SHP77 treated with DMSO at 0.1 percent for 48 hours (cell line): ENCODE measurements at places on chromosomes 7 and 10.

- no peak for DNase-seq
These were observed 198.3 kb upstream of the DKK1 start for GRCh38 chr10:52115823-52116222.

GRCh38 chr10:123703195-123703790 lies 37.1 kb downstream of the GPR26 start:
- DNase-seq: no peak

- no peak for DNase-seq
These were observed 90.4 kb downstream of the ETV1 start for GRCh38 chr7:13898957-13899670.

- DNase-seq: no peak
These were observed 29.3 kb upstream of the KCNK18 start for GRCh38 chr10:117167789-117168674.

GRCh38 chr10:123553810-123554430 lies 112.2 kb upstream of the GPR26 start:
- no peak for DNase-seq

DNA sequence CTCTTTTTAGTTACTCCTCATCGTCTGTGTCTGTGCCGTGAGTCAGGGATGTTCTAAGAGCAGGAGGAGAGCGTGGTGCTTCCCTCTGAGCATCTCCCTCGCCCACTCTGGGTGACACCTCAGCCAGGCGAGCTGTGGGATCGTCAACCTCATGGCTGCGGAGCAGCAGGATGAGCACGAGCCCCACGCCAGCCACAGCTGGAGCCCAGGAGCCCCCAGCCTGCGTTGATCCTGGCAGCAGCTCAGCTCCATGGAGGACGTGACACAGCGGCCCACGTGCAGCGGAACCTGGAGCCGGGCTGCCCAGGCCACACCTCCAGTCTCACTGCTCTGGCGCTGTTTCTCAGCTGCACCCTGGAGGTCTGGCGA lies 512.0 kb downstream of the PTPRN2 start:
- DNase-seq: no peak

- no peak for DNase-seq
These were observed 27.6 kb downstream of the SORBS1 start for GRCh38 chr10:95533590-95533989.

DNA sequence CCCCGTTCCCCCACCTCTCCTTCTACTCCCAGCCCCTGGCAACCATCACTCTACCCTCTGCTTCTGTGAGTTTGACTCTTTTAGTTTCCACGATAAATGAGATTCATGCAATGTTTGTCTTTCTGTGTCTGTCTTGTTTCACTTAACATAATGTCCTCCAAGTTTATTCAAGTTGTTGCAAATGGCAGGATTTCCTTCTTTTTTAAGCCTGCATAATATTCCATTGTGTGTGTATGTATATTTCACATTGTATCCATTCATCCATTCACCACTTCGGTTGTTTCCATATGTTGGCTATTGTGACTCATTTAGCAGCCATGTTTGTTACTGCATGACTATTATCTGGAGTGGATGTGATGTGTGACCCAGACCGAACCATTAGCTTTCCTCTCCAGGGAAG lies 64.3 kb downstream of the VIM start:
- no peak for DNase-seq

DNA sequence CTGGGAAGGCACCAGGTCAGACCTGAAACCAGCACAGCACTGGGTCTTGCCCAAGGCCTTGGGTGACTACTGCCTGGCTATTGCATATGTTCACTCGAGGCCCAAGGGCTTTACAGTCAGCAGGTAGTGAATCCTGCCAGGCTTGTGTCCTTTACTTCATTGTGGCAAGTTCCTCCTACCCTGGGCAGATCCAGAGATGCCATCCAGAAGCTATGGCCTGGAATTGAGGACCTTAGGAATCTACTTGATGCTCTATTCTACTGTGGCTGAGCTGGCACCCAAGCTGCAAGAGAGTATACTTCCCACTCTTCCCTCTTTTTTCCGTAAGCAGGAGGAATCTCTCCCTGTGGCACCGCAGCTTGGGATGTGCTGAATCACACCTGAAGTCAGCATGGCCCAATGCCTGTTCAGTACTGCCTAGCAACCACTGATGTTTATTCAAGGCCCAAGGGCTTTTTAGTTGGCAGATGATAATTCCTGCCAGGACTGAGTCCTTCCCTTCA lies 246.7 kb upstream of the CTBP2 start:
- no peak for DNase-seq

DNA sequence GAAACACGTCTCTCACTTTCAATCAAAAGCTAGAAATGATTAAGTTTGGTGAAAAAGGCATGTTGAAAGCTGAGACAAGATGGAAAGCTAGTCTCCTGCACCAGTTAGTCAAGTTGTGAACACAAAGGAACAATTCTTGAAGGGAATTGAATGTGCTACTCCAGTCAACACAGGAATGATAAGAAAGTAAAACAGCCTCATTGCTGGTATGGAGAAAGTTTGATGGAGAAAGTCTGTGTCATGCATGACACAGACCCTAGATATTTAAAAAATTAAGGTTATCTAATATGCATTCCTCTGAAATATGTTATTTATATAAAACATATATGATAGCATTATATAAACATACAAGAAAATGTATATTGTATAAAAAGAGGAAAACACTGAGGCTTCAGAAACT lies 699.4 kb upstream of the FZD8 start:
- no peak for DNase-seq

DNA sequence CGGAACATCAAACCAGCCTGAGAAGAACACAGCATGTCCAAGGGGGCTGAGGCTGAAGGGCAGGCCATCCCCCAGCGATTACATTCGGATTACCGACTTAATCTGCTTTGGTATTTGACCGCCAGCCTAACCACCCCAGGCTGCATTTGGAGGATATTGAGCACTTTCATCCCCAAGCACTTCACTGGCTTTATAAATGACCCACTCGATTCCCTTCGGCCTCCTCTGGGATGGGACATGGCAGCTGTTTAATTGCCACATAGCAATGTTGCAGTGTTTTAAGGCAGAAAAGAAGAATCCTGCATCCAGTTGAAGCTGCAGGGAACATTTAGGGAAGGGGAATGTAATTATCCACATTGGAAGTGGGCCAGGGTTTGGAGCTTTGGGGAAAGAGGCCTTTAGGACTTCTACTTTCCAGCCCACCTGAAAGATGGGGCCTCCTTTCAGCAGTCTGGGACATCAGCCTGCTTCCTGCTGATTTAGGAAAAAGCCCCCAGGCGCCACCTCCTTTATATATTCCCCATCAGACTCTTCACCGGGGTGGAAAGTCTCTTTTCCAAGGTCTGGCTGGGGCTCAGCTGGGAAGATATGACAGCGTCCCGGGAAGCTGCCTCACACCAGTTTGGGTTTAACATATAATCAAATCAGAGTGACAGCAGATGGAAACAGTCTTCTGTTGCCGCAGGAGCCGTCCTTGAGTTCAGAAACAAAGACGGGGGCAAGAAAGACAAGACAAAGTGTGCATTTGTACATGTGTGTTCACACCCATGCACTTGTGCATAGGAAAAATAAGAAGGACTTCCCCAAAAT lies 9.2 kb downstream of the DPCD start:
- DNase-seq: no peak

GRCh38 chr7:43878867-43879266 lies 9.6 kb upstream of the MRPS24 start:
- DNase-seq: no peak

DNA sequence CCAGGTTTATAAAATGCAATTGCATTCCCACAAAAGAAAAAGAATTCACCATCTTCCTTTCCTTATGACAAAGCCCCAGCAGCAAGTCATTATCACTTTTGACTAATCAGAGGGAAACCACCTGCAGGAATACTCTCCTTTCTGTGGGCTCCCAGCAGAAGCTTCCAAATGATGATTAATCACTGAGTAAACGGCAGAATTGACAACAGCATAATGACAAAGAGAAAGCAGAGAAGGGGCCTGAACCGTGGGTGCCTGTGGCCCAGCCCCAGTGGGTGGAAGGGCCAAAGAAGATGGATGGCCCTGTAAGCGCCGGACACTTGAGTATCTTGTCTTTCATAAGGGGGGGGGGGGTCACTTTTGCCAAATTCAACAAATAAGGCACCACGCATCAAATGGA lies 152.4 kb upstream of the NRBF2 start:
- no peak for DNase-seq

- no peak for DNase-seq
These were observed 50.4 kb downstream of the FOXL3 start for GRCh38 chr7:340200-340937.

DNA sequence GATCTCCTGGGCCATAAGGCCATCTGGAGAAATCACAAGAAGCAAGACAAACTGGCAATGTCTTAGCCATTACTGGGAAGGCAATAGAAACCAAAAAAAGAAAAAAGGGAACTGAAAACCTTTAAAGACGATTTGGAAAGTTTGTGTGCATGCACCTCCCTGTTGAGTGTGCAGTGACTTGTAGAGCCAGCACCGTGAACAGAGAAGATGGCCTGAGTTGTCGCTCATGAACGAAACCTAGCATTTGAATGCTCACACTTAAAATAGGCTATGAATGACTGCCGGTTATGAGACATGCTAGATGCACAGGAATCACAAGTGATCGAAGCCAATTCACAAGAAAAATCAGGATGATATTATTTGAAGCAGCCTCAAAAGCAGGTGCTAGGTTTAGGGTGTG lies 151.3 kb upstream of the ADO start:
- DNase-seq: no peak

DNA sequence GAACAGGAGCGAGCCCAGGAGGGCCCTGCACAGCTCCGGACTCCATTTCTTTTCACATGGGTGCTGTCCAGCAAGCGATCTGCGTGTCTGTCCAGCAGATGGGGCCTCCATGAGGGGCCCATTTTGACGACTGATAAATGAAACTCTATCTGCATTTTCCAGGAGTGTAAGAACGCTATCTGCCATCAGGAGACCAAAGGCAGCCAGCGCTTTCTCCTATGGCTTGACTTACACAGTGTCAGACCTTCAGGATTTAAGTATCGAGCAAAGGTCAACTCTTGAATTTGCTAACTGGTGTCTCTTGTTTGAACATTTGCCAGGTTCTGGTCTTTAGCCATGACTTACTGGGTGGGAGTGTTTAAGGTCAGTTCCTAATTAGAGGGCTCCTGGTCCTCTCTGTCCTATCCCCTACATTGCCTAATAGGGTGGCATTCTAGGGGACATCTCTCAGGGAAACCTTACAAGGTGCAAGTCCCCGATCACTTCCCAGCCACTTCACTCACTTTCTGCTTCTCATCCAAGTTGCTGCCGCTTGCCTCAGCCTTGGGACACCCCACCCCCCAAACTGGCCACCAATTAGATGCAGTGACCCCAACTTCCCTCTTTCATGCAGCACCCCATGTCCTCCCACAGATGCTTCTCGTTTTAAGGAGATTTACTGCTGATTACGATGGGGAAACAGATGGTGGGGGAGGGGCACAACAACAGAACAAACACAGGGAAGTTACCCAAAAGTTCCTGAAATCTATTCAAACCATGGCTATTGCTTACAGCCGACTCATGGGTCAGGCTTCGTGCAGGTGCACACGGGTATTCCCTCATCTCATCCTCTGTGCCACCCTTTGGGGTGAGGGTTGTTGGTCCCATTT lies 20.0 kb downstream of the VSIR start:
- no peak for DNase-seq

DNA sequence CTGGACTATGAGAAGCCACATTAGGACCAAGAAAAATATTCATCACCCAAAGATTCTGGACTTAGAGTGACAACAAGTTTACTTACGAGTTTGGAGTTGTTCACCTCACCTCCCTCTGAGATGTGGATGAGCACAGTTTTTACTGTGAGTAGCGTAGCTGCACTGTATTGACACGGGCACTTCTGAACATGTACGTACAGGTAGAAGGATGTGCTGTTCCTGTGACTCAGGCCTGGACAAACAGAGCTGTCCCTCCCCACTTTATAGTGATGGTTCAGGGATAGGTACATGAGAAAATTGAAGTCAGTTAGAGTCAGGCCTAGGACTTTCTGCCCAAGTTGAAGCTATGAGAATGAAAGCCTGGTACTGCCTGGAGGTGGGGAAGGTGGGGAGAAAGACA lies 80.9 kb upstream of the DYNC1I1 start:
- no peak for DNase-seq

GRCh38 chr7:77454802-77455201 lies 38.7 kb upstream of the GSAP start:
- DNase-seq: no peak

DNA sequence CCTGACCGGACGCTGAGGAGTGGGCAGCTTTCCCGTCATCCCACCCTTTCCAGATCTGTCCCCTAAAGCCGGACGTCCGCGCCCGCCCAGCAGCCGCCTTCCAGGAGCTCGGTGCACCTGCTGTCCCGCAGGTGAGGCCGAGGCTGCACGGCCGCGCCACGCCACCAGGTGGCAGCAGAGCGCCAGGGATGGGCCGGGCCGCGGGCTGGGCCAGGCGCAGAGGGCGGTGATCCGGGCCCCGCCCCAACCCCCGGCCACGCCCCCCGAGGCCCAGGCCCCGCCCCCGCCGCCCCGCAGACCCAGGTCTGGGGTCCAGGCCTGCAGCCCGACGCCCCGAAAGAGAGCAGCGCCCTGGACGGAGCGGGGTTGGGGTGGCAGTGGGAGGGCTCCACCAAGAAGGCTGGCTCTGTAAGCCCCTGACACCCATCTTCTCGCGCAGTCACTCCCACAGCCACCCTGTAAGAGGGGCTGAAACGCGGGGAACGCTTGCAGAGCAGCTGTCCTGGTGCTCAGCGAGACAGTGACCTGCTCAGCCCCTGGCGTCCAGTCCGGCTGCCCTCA lies 32.2 kb downstream of the FOXL3 start:
- DNase-seq: no peak

DNA sequence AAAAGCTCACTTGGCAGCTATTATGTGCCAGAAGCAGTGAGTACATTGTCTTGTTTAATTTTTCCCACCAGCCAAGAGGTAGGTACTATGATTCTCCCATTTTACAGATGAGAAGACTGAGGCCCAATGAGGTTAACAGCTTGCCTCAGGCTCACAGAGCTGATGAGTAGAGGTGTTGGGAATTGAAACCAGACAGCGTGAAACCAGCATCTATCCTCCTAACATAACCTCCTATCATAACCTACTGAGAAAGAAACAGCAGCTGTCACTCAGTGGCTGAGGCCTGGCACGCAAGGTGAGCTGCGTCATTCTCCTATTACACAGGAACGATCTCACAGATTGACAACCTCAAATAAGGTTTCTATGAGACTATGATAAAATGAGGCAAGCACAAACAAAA lies 6.2 kb downstream of the PYROXD2 start:
- no peak for DNase-seq

DNA sequence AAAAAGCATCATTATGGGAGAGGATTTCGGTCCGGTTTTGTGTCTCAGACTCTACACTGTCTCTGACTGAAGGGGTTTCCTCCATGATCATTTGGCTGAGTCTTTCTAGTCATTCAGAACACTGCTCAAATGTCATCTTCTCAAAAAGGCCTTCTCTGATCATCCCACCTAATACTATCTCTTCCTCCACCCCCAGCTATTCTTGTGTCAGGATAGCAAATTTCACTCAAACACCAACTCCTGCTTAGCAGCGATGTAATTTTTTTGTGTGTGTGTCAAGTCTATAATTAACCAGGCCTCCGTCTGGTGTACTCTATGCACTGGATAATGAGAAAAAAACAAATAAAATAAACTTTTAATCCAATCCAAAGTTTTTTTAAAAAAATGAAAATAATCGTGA lies 200.4 kb downstream of the KCND2 start:
- no peak for DNase-seq
